Activated T-helper 2 cell treated with anti-CD3 and anti-CD28 coated beads, Interferon-gamma antibody, Interleukin-2, Interleukin-4, amounts not matched to agents 10 μg/mL and 5 μg/mL and 100 μg/mL, durations not matched to agents 14 hours and 24 hours and 36 hours (primary cell): ENCODE measurements at places on chromosomes 11 and 22. TPM values are rescaled to one million over a fixed set of nuclear protein-coding genes. Genes with fewer than 3 reads are reported as not detected.

The CHRNA10 gene
- total RNA-seq, result 2.2 and 2.4 TPM in 2 replicates

The FOLH1 gene
- total RNA-seq, result not detected in 2 replicates

The ALG8 gene
- 58.6 and 70.1 TPM in 2 replicates for total RNA-seq

The SMIM35 gene
- 1.7 and 1.9 TPM in 2 replicates for total RNA-seq

The ATG2A gene
- total RNA-seq, result 20.7 and 26.1 TPM in 2 replicates

The LMO1 gene
- total RNA-seq, result not detected in 2 replicates

The KREMEN1 gene
- 0.23 and 0.27 TPM in 2 replicates for total RNA-seq

DNA sequence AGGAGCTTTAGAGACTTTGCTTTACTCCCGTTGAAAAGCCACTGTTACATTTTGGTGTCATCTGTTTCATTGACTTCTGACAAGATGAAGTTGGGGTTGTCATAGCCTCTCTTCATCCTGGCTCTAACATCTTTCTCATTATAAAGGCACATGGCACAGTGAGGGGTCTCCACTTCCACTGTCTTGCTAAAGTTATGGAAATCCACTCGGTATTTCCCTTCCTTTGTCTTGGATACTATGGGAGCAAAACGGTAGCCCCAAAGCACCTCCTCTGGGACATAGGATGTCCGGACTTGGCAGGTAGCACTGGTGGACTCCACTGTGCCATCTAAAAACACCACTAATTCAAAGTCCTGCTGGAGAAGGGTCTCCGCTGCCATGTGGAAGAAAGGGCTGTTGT lies 28.0 kb downstream of the KCNJ1 start:
- H3K4me3 ChIP-seq, result no peak overlapping the region
- no peaks in the 10 kb centered on the region for H3K36me3 ChIP-seq
- peaks cover 15% of the 10 kb centered on the region for H3K4me1 ChIP-seq
- DNase-seq, result no peak
- H3K27me3 ChIP-seq, result peaks cover 11% of the 10 kb centered on the region

DNA sequence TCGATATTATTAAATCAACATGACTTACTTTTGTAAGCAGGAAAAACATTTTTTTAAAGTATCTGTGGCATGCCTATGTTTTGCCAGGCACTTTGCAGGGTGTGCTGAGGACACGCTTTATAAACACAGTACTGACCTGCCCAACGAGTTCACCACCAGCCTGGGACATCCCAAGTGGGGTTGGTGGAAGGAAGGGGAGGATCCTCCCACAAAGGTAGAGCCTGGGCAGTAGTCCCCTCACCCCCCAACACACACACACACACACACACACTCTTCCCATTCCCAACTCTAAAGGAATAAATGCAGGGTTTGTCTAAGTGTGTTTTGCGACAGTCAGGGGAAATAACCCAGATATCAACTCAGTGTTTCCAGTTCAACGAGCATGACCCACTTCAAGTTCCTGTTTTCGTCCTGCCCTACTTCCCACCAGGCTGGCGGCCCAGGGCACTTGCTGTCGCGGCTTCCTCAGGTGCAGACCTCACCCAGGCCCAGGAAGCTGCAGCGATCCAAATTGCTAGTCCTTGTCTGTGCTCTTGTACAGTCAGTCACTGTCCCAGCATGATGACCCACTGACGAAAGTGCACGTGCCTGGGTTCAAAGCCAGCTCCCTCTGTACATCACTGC lies 3.1 kb downstream of the CERK start:
- peak overlapping the region; percentile 72 for H3K27ac ChIP-seq
- H3K4me1 ChIP-seq, result peaks cover 45% of the 10 kb centered on the region

GRCh38 chr11:69830086-69830485 lies 10.9 kb upstream of the FGF3 start:
- peaks cover 22% of the 10 kb centered on the region for H3K27me3 ChIP-seq
- DNase-seq, result no peak
- H3K27ac ChIP-seq, result no peak overlapping the region
- H3K4me1 ChIP-seq, result no peaks in the 10 kb centered on the region
- H3K36me3 ChIP-seq, result no peaks in the 10 kb centered on the region
- H3K4me3 ChIP-seq, result no peak overlapping the region

- DNase-seq, result no peak
- H3K4me1 ChIP-seq, result no peaks in the 10 kb centered on the region
- H3K36me3 ChIP-seq, result no peaks in the 10 kb centered on the region
- H3K27ac ChIP-seq, result no peak overlapping the region
Observed at GRCh38 chr11:134932761-134933160, 520.7 kb upstream of the B3GAT1 start.

- H3K4me1 ChIP-seq, result no peaks in the 10 kb centered on the region
- no peaks in the 10 kb centered on the region for H3K27me3 ChIP-seq
- no peak overlapping the region for H3K4me3 ChIP-seq
- no peak overlapping the region for H3K27ac ChIP-seq
Observed at GRCh38 chr11:45871638-45872037, 13.8 kb upstream of the MAPK8IP1 start.

GRCh38 chr22:44448271-44448830 lies 49.7 kb downstream of the RTL6 start:
- DNase-seq, result no peak
- no peaks in the 10 kb centered on the region for H3K36me3 ChIP-seq
- peaks cover 3% of the 10 kb centered on the region for H3K27me3 ChIP-seq
- H3K4me1 ChIP-seq, result no peaks in the 10 kb centered on the region
